ENCODE measurements at places on chromosomes 3 and 15. TPM values are rescaled to one million over a fixed set of nuclear protein-coding genes. Genes with fewer than 3 reads are reported as not detected.
A peak's percentile ranks its signal among the peaks of the same experiment; 100 is the strongest.

GRCh38 chr15:51274956-51275355 is 63.4 kb downstream of the CYP19A1 start:
- DNase-seq, result peak; percentile 17

ZNF774 gene
- 0.83 TPM for total RNA-seq

EBLN2 gene
- total RNA-seq, result 7.1 TPM

DNA sequence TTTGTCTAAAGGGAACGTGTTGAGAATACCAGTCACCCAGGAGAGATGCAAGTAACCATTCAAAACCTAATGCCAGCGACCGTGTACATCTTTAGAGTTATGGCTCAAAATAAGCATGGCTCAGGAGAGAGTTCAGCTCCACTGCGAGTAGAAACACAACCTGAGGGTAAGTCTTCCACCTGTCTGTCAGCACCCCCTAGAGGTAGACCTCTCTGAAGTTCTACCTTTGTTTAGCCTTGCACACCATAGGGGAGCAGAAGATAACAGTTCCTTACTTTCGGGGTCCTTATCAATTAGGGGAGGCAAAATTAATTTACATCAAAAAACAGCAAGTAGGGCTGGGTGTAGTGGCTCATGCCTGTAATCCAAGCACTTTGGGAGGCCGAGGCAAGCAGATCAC is 124.4 kb downstream of the HCN4 start:
- DNase-seq, result peak; percentile 42

DNA sequence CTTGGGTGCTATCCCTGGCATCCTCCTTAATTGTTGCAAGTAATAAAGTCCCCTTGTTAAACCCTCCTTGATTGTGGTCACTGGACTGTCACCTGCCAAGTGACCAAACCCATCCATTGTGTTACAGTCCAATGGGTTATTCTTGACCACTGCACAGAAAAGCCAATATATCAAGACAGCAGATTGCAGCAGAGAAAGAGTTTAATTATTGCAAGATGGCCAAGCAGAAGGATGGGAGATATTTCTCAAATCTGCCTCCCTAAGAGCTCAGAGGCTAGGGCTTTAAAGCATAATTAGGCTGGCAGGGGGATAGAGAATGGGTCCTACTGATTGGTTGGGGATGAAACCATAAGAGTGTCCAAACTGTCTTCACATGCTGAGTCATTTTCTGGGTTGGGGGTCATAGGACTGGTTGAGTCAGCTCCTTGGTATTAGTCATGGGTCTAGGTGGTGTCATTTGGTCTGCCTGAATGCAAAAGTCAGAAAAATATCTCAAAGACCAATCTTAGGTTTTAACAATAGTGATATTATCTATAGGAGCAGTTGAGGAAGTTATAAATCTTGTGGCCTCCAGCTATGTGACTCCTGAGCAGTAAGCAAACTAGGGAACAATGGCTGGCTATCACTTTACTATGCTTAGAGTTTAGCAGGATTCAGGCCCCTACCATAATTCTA is 19.1 kb upstream of the XYLB start:
- no peak for DNase-seq

GRCh38 chr3:48952510-48953118 is 34.0 kb downstream of the ARIH2 start:
- peak; percentile 54 for DNase-seq

DNA sequence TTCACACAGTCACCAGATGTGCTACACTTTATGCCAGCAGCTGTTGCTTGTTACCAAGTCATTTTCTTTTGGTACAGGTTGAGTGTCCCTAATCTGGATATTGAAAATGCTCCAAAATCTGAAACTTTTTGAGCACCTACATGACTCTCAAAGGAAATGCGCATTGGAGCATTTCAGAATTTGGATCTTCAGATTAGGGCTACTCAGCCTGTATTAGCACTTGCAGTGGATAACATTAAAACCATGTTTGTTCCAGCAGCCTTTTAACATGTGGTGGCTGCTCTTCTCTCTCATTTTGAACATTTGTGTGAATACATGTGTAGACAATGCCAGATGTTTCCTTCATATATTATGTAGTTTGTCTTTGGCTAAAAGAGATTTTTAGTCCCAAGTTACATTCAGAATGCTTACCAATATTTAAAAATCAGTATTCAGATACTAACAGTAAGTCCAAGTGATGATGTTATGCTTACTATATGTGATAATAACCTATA is 230.9 kb upstream of the UBE2E1 start:
- DNase-seq, result no peak

PLA2G4F gene
- not detected for total RNA-seq

CRABP1 gene
- not detected for total RNA-seq

All from activated CD4-positive, alpha-beta memory T cell treated with anti-CD3 and anti-CD28 coated beads, Interleukin-2, amount 10 ng/mL, durations not matched to agents 7 days and 5 days (primary cell).